ENCODE measurements at places on chromosomes 7 and 10.

DNA sequence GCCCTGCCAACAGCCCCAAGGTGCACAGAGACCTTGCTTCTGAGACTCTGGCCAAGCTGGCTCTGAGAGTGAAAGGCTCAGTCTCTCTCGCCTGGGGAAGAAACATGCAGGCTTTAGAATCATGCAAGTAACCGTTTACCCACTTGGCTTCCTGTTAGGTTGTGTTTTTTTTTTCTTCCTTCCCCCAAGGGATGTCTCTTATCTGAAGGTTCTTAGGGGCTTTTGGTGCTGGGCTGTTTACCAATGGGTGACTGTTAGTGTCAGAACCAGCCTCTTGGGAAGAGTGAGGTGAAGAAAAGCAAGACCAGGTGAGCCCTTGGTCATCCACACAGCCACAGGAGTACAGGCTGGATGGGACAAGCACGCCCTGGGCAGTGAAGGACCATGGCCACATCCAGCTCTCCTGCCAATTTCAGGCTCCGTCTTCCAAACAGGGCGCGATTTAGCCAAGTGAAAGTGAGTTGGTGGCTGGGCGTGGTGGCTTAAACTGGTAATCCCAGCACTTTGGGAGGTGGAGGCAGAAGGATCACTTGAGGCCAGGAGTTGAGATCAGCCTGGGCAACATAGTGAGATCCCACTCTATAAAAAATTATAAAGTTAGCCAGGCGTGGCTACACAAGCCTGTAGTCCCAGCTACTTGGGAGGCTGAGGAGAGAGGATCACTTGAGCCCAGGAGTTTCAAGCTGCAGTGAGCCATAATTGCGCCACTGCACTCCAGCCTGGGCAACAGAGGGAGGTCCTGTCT lies 76.3 kb upstream of the CUX1 start:
- DNase-seq: peak; percentile 34

DNA sequence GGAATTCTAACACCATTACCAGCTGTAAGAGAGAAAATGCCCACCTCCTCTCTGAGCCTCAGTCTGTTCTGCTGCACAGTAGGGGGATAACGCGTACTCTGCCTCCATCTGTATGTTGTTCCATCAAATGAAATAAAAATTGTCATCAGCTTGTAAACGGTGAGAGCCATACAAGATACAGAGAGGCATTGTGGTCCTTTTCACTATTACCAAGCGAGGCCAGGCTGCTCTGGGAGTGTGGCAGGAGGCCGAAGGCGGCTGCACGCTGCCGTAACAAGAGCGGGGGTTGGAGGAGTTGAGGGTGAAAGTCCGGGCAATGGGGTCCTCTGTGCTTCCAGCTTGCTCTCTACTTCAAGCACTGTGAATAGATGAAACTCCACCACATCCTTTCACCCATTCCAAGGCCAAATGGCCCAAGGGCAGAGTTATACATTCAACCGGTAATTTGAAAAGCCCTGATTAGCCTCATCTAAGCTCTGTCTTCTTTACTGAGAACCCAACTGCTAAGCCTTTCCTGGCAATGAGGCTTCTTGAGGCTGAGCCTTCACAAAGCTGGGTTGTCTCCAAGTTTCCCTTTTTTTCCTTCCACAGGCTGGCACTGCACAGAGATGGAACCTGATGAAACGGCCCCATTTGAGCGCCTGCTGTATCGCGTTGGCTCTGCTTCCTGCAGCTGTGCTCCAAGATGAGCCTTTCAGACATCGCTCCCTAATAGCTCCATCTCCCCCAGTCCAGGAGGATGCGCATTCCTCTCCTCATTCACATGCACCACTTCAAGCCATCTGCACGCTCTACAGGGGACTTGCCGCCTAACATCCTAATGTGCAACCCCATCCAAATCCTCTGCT lies 47.2 kb downstream of the PYROXD2 start:
- no peak for DNase-seq

GRCh38 chr7:64908358-64908757 lies 5.3 kb downstream of the ZNF273 start:
- no peak for DNase-seq

GRCh38 chr7:16493266-16493665 lies 27.7 kb upstream of the SOSTDC1 start:
- no peak for DNase-seq

GRCh38 chr10:86261470-86261869 lies 105.1 kb downstream of the GRID1 start:
- DNase-seq: peak; percentile 9

- DNase-seq: no peak
These were observed 200.1 kb downstream of the CCDC3 start for GRCh38 chr10:12801214-12802087.

- DNase-seq: no peak
These were observed 167.5 kb upstream of the PODXL start for GRCh38 chr7:131723926-131724325.

- DNase-seq: no peak
These were observed 18.5 kb upstream of the ACBD5 start for GRCh38 chr10:27258838-27259812.

- DNase-seq: no peak
These were observed 281.1 kb downstream of the MAD1L1 start for GRCh38 chr7:1951600-1951999.

Measured in activated CD4-positive, alpha-beta memory T cell treated with anti-CD3 and anti-CD28 coated beads, Interleukin-2, amount 10 ng/mL, durations not matched to agents 7 days and 5 days (primary cell).